ENCODE measurements at places on chromosomes 7 and 10.

DNA sequence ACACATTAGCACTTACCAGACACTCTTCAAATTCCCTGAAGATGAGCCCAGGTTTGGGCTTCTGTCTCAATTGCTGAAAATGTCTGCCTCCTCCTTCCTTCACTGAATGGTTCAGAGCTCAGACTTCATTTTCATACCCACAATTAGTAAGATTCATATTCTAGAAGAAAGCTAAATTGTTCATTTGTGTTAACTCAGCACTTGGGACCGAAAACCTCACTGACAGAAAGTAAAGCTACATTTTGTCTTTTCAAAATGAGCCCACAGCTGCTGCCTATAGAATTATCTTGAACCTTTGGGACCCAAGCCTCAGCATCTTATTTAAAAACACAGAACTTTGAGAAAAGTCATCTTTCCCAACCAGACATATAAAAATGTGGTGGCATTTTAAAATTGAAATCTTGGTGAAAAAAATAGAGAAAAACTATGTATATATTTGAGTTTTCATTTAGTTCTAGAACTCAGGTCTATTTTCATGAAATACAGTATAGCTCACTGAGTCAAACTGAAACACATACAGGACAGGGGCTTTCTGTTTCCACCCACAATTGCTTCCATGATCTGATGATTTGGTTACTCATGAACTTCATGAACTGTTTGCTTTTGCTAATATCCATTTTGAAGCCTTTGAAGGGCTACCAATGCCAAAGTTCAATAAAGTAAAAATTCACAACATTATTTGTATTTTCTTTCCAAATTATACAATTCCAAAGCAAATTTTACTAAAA is 119.1 kb upstream of the PFKP start:
- DNase-seq, result no peak

GRCh38 chr7:95796617-95797016 is 24.3 kb downstream of the DYNC1I1 start:
- DNase-seq, result no peak

DNA sequence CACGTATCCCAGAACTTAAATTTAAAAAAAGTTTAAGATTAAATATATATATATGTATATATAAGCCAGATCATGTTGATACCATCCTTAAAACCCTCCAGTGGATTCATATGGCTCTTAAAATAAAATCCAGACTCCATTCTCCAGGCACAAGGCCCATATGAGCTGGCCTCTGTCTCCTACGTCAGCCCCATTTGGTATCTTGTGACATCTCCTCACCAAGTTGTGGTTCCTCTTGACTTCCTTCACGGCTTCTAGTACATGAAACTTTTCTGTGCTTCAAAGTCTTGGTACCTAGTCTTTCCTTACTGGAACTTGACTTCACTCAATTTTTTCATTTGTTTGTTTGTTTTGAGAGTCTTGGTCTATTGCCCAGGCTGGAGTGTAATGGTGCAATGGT is 61.3 kb downstream of the PRLHR start:
- DNase-seq, result no peak

- DNase-seq, result no peak
These were observed at the start of gene MAT1A for GRCh38 chr10:80289451-80290287. TSS of gene MAT1A (minus strand) at chr10:80289658. CDS start at chr10:80289423, 235 bp downstream.

- DNase-seq, result no peak
These were observed 1.8 kb downstream of the CLIP2 start for GRCh38 chr7:74290981-74291441.

DNA sequence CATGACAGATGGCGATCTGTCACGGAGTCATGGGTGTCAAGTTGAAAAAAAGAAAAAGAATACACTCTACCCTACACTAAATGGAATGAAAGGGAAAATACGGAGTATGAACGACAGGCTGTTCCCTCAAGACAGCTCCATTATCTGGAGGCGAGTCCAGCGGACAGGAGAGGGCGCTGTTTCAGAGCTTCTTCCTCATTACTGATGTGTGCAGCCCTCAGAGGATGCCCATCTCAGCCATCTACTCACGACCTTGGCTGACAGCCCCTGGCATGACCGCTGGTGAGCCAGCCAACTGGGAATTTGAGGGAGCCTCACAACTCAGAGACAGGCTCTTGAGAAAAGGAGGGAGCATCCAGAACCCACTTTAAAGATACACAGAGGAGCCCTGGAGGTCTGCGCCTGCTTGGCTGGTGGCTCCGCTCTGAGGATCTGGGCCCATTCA is 49.6 kb upstream of the SMNDC1 start:
- DNase-seq, result peak; percentile 45

DNA sequence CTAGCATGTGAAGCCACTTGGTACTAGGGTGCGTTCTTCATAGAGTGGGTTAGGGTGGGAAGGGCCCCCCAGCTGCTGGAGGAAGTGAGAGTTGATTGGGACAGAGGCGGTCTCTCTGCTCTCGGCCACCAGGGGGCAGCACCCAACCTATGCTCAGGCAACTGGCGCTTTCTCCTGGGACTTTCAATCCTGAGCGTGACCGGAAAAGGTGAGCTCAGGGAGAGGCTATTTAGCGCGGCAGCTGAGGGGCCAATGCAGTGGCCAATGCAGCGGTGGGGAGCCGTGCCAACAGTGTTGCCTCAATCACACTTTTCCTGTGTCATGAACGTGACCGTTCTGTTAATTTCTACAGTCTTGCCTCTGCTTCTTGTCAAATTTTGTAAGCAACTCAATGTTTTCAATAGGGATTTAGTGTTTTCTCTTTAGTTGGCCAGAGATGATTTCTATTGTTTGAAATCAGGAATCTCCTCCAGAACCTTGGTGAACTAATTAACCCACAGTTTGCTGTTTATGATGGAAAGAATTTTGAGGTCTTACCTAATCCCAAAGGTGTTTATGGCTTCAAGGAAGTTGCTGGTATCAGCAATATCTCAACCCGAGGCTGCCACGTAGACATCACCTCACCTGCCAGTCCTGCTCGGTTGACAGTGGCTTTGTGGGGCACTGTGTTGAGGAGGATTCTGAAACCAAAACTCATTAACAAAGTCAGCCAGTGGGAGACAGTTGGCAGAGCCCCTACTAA is 67.9 kb upstream of the PDZD8 start:
- peak; percentile 1 for DNase-seq

- DNase-seq, result peak; percentile 36
These were observed 1.9 kb upstream of the PLAU start for GRCh38 chr10:73908853-73909539.

GRCh38 chr10:77801474-77802161 is 124.9 kb downstream of the DLG5 start:
- peak; percentile 42 for DNase-seq

DNA sequence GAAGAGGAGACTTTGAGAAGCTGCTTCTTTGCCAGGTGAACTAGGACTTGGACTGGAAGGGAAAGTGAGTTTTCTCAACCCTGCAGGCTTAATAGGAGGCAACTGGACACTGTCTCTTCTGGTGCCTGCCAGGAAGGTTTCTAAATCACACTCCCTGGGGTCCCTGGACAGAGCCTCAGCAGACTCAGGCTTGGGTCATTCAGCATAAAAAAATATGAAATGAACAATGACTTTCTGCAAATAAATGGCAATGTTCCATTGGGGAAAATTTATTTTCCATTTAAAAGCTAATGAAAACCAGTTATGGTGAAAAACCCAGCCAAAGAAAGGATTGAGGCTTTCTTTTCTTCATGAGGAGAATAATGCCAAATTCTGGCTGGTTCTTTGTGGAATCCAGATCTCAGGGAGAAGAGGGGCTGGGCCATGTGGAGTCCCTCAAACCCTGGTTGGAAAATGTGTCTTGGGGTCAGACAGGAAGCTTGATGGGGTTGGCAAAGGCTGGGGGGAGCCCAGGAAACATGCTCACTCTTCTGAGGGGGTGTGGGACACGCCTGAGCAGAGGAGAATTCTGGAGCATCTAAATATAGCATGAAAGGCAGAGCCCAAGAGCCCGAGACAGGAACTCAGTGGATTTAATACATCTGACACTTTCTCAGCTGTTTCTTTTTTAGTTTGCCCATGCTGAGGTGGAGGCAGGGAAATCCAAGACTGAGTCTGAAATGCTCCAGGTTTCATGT is 65.2 kb upstream of the EMX2 start:
- no peak for DNase-seq

- no peak for DNase-seq
These were observed 326.6 kb downstream of the PHF14 start for GRCh38 chr7:11300241-11300640.

- no peak for DNase-seq
These were observed 14.7 kb upstream of the LMBR1 start for GRCh38 chr7:156907656-156908055.

GRCh38 chr7:111789870-111790269 is 227.6 kb upstream of the IMMP2L start:
- DNase-seq, result no peak

GRCh38 chr10:29839826-29840515 is 205.2 kb upstream of the SVIL start:
- no peak for DNase-seq

DNA sequence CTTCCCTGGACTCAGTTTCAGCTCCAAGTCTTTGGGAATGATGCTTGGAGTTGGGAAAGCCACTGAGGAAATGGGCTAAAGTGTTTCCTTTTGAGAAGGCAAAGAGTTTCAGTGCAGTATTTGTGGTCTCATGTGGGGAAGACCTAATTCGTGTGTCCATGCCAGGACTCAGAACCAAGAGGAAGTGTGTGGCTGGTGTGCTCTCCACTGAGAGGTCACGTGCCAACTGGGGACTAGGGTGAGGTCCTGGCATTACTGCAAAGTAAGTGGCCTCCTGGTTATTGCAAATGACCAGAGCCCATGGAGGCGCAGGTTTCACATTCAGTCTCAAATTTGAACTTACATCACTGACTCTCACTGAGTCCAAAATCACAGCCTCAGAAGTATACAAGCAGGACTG is 48.6 kb upstream of the ITPRID1 start:
- DNase-seq, result no peak

- DNase-seq, result no peak
These were observed 1.4 kb upstream of the TRA2A start for GRCh38 chr7:23533238-23533604.

DNA sequence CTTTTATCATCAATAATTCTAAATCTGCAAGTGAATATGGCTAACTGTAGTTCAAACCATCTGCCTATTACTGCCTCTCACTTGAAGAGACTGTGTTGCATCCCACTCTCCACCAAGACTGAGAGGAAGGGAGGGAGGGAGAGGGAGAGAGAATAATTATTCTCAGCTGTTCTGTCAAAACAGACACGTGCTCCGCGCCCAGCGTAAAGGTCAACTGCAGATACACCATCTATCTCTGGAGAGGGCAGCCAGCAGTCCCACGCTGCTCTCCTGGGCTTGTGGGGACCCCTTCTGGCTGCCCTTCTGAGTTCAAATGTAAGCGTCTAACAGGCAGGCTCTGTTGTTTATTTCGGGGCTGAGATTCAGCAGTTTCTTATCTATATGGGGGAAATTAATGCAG is 625.5 kb upstream of the GALNT17 start:
- DNase-seq, result no peak

- DNase-seq, result no peak
These were observed 1227.5 kb upstream of the C7orf33 start for GRCh38 chr7:147363101-147363500.

GRCh38 chr10:36188080-36188453 is 546.0 kb upstream of the FZD8 start:
- no peak for DNase-seq

- no peak for DNase-seq
These were observed 6.9 kb downstream of the ARMC3 start for GRCh38 chr10:22934726-22935125.

DNA sequence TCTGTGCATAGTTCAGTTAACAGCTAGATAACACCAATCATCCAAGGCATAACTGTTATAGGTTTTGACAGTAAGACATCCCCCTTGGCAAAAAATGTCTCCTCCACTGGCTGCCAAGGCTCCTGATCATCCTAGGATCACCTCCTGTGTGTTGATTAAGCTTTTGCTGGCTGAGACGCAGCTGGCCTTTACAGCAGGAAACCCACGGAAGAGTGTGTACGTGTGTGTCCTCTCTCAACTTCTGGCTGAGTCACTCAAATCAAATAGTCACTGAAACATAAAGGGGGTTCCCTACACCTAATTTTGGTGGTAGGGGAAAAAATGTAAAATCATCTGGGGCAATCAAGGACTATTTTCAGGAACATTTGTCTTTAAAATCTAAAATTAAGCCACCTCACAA is 208.8 kb downstream of the CTNNA3 start:
- no peak for DNase-seq

GRCh38 chr7:45689797-45690761 is 115.9 kb downstream of the ADCY1 start:
- no peak for DNase-seq

DNA sequence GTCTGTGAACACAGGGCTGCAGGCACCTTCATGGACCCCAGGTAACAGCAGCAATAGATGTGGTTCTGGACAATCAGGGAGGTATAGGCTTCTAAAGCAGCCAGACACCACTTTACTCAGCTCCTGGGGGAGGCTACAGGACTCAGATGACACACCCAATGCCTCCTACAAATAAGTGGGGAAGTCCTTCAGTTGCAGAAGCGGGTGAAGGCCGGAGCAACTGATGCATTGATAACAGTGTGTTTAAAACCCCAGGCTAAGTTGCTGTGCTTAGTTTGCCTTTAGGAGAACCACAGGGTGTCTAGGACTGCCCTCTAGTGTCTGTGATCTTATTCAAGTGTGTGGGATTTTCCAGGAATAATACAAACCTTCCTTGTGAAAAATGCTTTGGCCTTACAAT is 5.9 kb upstream of the ITGA8 start:
- no peak for DNase-seq

- no peak for DNase-seq
These were observed 5.7 kb downstream of the PSMG3 start for GRCh38 chr7:1563981-1564602.

DNA sequence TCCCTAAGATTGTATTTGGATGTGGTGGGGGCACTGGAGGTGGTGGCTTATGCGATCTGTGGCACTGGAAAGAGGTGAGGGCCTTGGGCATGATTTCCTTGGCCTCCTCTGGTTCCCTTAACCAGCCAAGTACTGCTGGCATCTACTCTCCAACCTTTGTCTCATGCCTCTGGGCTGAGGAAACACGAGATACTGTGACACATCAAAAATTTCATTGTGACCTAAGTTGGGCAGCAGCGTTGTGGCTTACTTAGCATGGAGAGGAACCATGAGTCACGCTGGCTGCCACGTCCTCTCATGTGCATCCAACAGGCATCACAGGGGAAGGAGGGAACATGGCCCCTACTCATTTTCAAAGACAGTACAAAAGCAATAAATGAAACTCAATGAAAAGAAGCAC is 29.7 kb upstream of the GSDME start:
- DNase-seq, result no peak

DNA sequence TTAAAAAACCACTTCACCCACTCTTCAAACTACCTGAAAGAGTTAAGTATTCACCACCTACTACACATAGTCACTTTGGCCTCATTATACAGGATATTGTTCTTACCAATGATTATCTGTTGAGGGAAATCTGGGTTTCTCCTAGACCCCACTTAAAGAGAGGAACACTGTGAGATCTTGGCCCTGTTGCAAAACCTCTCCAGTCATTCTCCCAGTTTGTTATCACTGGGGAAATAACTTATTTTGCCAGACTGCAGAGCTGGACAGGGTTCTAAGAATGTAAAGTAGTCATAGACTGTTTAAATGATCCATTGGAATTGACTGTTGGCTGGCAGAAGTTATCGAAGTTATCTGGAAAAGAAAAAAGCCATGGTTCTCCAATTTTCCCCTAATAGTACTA is 143.8 kb downstream of the HGF start:
- DNase-seq, result no peak

- no peak for DNase-seq
These were observed 127.8 kb downstream of the ITGB8 start for GRCh38 chr7:20458521-20458920.

GRCh38 chr10:6542999-6543430 is 37.1 kb downstream of the PRKCQ start:
- DNase-seq, result peak; percentile 51

- DNase-seq, result no peak
These were observed 171.9 kb upstream of the CACNA2D1 start for GRCh38 chr7:82615527-82615926.
